Hematopoietic multipotent progenitor cell (in vitro differentiated cells): ENCODE measurements at places on chromosomes 16 and 17. TPM values are rescaled to one million over a fixed set of nuclear protein-coding genes. Genes with fewer than 3 reads are reported as not detected.
A peak's percentile ranks its signal among the peaks of the same experiment; 100 is the strongest.

GRCh38 chr16:30358577-30358936 is 3.4 kb upstream of the CD2BP2 start:
- DNase-seq = no peak

CRISPLD2 gene
- 2.2 TPM for total RNA-seq

CDH5 gene
- total RNA-seq = 0.27 TPM

- peak; percentile 31 for DNase-seq
Observed at GRCh38 chr17:28950017-28950751, 1.1 kb downstream of the PHF12 start.

- no peak for DNase-seq
Observed at GRCh38 chr17:8986295-8986694, 20.8 kb upstream of the PIK3R5 start.

DNA sequence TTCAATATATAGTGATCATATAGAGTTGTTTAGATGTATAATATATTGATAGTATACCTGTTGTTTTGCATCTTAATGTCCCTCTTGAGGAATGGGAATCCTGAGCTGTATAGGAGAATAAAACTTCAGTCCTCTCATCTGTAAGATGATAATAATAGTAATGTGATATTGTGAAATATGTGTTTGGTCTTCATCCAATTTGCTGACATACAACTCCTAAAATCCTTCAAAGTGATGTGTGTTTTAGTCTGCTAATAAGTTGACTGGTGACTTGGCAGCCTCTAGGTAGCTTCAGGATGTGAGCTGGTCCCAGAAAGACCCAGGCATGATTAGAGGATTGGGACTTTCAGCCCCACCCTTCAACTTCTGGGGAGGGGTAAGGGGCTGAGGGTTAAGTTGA is 22.8 kb upstream of the NFAT5 start:
- no peak for DNase-seq

KRTAP17-1 gene
- not detected for total RNA-seq

DNA sequence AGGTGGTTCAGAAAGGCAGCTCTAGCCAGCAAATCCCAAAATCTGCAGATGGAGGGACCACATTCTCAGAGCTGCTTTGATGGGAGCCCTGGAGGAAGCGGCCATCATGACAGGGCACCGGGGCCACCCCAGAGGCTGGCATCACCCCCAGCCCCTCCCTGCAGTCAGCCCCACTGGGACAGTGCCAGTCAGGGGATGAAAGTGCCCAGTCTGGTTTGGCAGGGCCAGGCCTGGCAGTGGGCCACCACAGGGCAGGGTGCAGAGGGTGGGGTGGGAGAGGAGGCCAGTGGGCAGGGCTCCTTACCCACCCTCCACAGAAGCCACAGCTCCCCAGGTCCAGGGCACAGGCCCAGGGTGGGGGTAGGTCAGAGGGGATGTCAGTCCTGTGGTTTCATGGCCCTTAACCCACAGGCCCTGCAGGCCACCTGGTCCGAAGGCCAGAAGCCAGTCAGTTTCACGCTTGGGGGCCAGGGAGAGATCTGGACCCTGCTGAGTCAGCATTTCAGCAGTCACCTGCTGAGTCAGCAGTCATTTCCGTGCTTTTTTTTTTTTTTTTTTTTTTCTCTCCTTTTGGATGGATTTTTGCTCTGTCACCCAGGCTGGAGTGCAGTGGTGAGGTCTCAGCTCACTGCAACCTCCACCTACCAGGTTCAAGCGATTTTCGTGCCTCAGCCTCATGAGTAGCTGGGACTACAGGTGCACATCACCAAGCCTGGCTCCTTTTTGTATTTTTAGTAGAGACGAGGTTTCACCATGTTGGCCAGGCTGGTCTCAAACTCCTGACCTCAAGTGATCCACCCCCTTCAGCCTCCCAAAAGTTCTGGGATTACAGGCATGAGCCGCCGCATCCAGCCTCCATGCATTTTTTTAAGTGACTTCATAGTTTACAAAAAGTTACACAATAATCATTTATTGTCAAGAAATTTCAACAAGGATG is 10.4 kb downstream of the SLC25A10 start:
- peak; percentile 66 for DNase-seq

HOXB4 gene
- 6.5 TPM for total RNA-seq
